Stomach (tissue), 19 donors: ENCODE measurements at places on chromosomes 16 and 17. TPM values are rescaled to one million over a fixed set of nuclear protein-coding genes. Genes with fewer than 3 reads are reported as not detected.

The TBC1D26 gene
- polyA plus RNA-seq: 0.05 TPM

The EVI2B gene
- 4.4 TPM for polyA plus RNA-seq

The RASD1 gene
- 9.5 TPM for polyA plus RNA-seq

- DNase-seq: no peak
These were observed 2.0 kb upstream of the GLG1 start for GRCh38 chr16:74608944-74609343.

- no peak for DNase-seq
These were observed 276.4 kb downstream of the SOX9 start for GRCh38 chr17:72397223-72397667.

DNA sequence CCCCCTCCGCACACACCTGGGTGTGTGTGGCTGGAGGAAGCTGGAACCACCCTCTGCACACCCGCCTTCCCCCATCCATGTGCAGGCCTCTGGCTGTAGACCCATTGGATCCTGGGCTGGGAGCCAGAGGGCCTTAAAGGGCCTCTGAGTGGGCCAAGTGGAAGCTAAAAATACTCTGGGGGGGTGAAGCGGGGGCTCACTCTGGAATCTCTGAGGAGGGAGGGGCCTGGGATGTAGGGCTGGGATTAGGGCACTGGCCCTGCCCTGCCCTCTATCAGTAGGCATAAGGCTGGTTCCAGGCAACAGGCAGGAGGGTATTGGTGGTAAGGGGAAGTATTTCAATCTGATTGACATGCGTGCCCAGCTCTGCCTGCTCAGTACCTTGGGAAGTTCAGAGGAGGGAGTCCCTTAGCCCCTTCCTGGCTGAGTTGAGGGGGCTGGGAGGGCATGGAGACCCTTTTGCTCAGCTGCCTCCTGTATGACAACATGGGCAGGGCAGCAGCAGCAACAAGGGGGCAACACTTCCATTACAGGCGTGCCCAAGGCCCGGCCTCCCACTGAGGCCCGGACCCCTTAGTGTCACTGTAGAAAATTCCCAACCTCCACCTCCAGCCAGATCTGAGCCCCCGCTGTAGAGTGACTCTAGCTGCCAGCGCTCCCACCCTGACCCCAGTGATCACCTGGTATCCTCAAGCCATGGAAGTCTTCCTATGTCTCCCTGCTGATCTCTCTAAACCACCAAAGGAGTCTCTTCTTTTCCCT is 5.2 kb downstream of the ITGA3 start:
- DNase-seq: peak; percentile 89

GRCh38 chr17:39562976-39563375 is 44.7 kb downstream of the NEUROD2 start:
- no peak for DNase-seq

DNA sequence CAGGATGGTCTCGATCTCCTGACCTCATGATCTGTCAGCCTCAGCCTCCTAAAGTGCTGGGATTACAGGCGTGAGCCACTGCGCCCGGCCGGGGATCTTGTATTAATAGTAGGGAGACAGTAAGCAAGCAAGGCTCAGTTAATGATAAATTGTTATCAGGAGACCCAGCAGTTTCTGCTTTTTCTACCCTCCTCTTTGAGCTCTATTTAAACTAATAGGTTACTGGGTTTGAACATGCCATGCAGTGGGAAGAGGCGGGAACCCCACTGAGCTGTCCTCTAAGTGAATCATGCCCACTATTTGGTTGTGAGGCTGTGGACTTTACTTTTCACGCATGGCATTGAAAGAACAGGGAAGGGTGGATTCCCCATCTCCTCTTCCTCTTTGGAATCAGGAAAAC is 223.9 kb downstream of the WWOX start:
- no peak for DNase-seq

DNA sequence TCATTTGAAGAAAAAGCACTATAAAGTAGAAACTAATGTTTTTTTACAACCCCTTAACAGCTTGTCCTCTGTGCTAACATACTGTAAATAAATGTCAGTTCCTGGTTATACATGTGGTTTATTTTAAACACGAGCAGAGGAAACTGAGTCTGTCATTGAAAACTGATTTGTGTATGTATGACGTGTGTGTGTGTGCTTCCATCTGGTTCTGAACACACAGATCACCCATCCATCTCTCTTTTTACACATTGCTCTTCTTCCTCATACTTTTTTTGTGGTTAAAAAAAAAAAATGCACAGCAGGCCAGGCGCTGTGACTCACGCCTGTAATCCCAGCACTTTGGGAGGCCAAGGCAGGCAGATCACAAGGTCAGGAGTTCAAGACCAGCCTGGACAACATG is 49.5 kb downstream of the ZNF423 start:
- DNase-seq: no peak

DNA sequence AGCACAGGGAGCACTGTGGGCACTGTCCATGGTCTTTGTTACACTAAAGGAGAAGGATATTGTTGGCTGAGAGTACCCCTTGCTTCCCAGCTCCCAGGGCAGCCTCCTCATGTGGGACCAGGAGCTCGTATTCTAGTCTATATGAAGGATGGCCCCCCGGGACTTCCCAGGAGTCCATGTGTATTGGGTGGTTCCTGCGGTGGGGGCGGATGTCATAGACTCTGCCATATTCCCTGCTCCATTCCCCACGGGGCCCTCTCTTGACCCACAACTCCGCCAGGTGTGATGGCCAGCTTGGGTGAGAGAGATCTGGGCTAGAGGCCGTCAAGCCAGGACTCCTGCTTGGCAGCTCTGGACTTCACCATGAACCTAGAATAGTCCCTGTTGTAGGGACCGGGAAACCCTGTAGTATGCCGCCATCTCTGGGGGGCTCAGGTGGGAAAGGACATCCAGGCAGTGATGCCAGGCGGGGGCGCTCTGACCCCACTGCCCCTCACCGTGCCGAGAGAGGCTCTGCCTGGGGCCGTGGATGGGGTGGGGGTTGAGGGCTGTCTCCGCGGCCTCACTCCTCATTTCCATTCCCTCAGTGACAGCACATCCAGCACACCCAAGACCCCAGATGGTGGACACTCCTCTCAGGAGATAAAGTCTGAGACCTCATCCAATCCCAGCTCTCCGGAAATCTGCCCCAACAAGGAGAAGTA is 37.8 kb downstream of the OR1D5 start:
- DNase-seq: no peak

DNA sequence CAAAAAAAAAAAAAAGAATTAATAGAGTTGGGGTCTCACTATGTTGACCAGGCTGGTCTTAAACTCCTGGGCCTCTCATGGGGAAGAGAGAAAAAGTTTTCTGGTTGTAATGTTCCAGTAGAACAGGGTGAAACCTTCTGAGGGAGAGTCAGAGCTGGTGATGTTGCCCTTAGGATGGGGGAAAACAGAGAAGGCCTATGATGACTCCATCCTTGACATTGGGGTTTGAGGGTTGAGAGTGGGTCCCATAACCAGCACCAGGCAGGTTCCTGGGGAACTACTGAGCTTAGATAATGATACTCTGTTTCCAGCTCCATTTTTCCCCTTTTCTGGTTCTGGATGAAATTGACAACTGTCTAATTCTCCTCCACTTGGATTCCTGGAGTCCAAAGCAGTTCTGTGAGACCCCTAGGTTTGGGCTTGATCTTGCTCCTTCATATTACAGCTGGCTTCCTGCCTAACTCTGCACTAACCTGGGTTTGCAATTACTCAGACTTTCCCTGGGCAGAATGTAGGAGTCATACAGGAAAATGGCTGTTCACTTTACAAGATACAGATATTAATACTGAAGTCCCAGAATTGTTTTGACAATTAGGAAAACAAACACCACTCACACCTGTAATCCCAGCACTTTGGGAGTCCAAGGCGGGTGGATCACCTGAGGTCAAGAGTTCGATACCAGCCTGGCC is 62.8 kb upstream of the B4GALNT2 start:
- no peak for DNase-seq

DNA sequence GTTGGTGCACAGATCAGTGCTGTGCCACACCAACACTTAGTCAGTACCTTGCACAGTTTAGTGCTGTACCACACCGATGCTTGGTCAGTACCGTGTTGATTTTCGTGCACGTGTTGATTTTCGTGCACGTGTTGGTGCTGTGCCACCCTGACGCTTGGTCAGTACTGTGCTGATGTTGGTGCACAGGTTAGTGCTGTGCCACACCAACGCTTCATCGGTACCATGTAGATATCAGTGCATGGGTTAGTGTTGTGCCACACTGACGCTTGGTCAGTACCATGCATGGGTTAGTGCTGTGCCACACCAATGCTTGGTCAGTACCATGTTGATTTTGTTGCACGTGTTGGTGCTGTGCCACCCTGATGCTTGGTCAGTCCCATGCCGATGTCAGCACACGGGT is 103.5 kb downstream of the NPIPB11 start:
- DNase-seq: no peak

DNA sequence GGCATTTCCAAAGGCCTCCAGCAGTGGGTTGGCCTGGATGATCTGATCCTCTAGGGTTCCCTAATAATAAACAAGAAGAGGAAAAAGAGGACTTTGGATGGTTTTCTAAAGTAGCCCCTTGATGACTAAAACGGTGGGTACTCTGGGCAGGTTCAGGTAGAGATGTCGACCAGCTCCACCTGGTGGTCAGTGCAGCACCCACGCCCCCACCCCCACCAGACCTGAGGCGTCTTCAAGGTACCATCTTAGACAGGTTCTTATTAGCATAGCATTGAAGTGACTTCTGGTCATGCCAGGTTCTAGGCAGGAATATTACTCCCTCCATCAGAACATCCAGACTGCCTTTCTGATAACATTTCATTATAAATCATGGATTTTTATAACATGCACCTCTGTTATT is 15.0 kb downstream of the MYH13 start:
- DNase-seq: peak; percentile 14

GRCh38 chr16:620700-621525 is 9.9 kb upstream of the WFIKKN1 start:
- no peak for DNase-seq

DNA sequence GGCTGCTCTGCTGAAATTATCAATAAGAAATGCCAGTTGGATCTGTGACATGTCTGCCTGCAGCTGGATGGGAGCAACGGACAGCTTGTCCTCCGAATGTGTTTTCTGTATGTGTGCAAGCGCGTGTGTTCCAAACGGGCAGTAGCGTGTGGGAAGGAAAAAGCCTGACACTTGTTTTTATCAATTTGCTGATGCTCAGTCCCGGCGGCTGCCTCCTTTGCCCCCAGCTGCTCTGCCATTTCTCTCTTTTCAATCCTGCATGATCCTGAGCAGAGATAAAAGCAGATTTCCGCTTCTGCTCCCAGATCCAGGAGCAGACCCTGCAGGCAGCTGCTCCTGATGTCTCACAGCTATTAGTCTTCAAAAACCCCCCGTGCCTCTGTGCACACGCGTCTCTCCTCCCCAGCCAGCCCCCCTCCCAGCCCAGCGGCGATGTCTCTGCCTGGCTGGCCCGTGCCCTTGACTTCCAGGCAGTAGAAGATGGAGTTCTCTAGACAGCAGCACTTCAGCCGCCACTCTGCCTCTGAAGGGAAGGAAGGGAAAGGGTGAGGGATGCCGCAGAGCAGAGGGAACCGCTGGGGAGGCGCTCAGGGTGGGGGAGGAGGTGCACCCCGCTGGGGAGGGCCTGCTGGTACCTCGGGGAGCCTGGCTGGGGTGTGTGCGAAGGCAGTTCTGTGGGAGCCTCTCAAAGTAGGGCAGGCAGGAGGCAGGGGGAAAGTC is 4.1 kb downstream of the PRCD start:
- DNase-seq: no peak

DNA sequence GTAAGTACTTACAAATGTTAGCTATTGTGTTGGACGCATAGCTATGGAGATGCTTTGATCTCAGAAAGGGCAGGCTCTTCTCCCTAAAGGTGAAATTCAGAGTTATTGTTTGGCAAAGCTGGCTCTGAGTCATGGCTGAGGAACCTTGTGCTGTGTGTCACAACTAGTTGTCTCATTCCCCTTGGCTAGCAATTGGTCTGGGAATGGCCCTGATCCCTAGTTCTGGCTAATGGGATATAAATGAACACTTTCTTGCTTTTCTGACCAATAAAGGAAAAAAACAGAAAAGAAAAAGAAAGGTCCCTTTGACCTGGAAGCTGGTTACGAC is 210.6 kb downstream of the MAP2K4 start:
- DNase-seq: no peak

DNA sequence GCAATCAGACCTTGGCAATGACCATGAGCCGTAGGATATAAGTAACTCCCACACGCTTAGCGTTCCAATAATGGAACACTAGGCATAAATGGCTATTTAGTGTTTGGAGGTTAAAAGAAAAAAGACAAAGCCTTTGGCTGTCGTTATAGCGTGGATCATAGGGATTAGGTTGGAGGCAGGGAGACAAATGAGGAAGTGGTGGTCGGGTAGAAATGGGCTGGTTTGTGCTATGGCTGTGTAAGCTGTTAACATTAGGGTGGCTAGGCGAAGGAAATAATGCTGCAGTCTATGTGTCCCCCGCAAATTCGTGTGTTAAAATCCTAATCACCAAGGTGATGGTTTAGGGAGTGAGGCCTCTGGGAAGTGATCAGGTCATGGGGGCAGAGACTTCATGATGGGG is 120.4 kb upstream of the IRX6 start:
- DNase-seq: no peak

DNA sequence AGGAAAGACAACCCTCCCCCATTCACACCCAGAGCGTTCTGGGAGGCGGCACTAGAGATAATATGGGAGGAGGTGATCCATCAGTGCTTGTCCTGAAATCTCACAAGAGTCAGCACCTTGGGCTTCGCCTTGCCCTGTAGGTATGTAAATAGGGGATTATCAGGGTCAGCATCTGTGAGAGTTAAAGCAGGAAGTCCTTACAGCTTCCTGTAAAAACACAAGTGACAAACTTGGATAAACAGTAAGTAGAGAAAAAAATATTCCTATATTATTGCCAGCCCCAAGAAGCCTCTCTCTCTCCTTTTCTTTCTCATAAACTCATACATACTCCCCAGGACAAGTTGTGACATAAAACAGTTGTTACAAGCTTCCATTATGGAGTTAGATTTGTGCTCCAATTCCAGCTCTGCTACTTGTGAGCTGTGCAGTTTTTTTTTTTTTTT is 187.7 kb downstream of the MAF start:
- no peak for DNase-seq

GRCh38 chr16:70253291-70254106 is 1.8 kb upstream of the EXOSC6 start:
- no peak for DNase-seq
